Activated naive CD8-positive, alpha-beta T cell treated with anti-CD3 and anti-CD28 coated beads for 36 hours (primary cell): ENCODE measurements at places on chromosomes 2 and 18.

GRCh38 chr2:238567996-238568395 lies 141.3 kb downstream of the ASB1 start:
- no peak overlapping the region for H3K27ac ChIP-seq
- H3K36me3 ChIP-seq, result no peaks in the 10 kb centered on the region
- no peaks in the 10 kb centered on the region for H3K4me1 ChIP-seq
- no peak for DNase-seq
- H3K4me3 ChIP-seq, result no peak overlapping the region
- no peaks in the 10 kb centered on the region for H3K27me3 ChIP-seq

- H3K36me3 ChIP-seq, result no peaks in the 10 kb centered on the region
- H3K27me3 ChIP-seq, result no peaks in the 10 kb centered on the region
- no peaks in the 10 kb centered on the region for H3K4me1 ChIP-seq
- DNase-seq, result no peak
- H3K4me3 ChIP-seq, result no peak overlapping the region
Measured at GRCh38 chr2:95329891-95330793, 33.0 kb downstream of the KCNIP3 start.

GRCh38 chr2:127150996-127151395 lies 44.0 kb upstream of the BIN1 start:
- H3K4me3 ChIP-seq, result no peak overlapping the region
- no peak for DNase-seq
- H3K4me1 ChIP-seq, result no peaks in the 10 kb centered on the region
- no peak overlapping the region for H3K27ac ChIP-seq

- H3K4me3 ChIP-seq, result no peak overlapping the region
- no peaks in the 10 kb centered on the region for H3K36me3 ChIP-seq
- peaks cover under 1% of the 10 kb centered on the region for H3K4me1 ChIP-seq
- DNase-seq, result no peak
- H3K27me3 ChIP-seq, result peaks cover 46% of the 10 kb centered on the region
- H3K27ac ChIP-seq, result no peak overlapping the region
Measured at GRCh38 chr18:63836456-63836855, 51.0 kb upstream of the SERPINB2 start.

DNA sequence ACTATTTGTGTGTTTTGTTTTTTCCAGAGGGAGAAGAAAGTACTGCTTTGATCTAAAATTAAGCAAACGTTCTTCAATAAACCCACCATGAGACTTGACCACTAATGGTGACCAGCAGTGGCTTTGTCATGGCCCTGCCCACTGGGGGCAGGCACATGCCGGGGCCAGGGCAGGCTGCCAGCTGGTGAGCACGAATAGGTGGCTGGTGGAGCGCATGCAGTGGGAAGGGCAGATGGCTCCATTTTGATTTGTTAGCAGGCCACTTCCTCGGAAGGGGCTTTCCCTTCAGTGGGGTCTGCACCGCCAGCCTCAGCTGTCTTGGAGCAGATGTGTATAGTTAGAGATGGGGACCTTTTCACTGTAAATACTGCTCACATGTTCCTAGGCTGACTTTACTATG lies 277.1 kb downstream of the SOX11 start:
- no peaks in the 10 kb centered on the region for H3K36me3 ChIP-seq
- no peaks in the 10 kb centered on the region for H3K4me1 ChIP-seq
- no peak for DNase-seq
- H3K4me3 ChIP-seq, result no peak overlapping the region
